ENCODE measurements at places on chromosomes 16 and 17.
A peak's percentile ranks its signal among the peaks of the same experiment; 100 is the strongest.

GRCh38 chr16:53893731-53894435 is 189.9 kb downstream of the FTO start:
- no peak for DNase-seq

DNA sequence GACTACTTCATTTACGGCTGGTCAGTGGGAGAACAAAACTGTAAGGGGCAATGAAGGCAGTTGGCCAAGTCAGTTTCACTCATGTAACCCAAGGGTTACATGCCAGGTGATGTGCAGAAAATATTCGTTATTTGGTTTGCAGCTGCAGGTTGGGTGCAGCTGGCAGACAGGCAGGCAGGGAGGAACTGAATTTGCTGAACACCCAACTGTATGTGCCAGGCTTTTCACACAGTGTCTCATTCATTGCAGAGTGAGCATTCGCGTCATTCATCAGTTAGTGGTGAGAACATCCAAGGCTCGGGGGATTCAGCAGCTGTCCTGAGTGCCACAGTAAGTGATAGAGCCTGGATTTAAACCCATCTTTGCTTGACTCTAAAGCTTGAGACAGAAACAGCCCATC is 59.7 kb downstream of the ABCC6 start:
- peak; percentile 40 for DNase-seq

- peak; percentile 58 for DNase-seq
Measured at GRCh38 chr17:76845541-76846017, 22.6 kb upstream of the MGAT5B start.

DNA sequence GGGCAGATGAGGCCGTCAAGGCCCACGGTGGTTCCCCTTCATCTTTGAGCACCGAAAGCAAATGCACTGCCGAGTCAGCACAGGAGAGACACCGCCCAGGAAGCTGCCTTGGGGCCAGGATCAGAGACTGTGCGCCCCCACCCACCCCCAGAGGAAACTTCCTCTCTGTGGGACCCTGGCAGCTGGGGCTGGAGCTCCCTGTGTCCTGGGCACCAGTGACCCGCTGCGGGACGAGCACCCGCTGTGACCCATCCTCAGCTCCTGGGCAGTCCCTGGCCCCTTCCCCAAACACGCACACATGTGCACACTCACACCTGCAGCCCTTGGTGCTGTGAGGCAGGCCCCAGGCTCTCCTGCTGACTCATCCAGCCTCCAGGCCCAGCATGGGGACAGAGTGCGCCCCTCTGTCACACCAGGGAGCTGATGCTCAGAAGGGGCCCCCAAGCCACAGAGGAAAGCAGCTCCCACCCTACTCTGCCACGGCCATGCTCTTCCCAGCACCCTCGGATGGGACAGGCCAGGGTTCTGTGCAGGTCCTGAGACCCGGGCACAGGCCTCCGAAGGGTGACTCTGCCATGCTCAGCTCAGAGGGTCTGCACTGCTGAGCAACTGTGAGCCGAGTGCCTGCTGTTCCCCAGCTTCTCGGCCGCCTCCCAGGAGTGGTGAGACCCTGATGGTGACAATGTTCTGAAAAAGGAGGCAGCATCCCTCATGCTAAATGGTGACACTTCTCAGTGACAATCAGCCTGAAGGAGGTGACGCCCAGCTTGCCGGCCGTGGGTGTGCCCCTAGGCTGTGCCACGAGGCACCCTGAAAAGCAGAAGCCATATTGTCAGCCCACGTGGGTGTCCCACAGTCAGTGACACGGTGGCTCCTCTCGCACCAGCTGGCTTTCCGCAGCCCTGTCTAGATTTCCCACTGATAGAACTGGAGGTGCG is 3.6 kb downstream of the PIEZO1 start:
- no peak for DNase-seq

- DNase-seq: no peak
Measured at GRCh38 chr16:52617591-52617990, 70.6 kb upstream of the TOX3 start.

- peak; percentile 92 for DNase-seq
Measured at GRCh38 chr17:77494664-77495435, 354.1 kb downstream of the SEC14L1 start.

GRCh38 chr16:66872943-66873684 is 7.2 kb upstream of the PDP2 start:
- DNase-seq: peak; percentile 85
